ENCODE measurements at places on chromosomes 3 and 15.

- no peak for DNase-seq
Observed at GRCh38 chr3:106813742-106814141, 563.5 kb upstream of the CCDC54 start.

GRCh38 chr15:69059557-69059943, 45.1 kb downstream of the NOX5 start:
- no peak for DNase-seq

DNA sequence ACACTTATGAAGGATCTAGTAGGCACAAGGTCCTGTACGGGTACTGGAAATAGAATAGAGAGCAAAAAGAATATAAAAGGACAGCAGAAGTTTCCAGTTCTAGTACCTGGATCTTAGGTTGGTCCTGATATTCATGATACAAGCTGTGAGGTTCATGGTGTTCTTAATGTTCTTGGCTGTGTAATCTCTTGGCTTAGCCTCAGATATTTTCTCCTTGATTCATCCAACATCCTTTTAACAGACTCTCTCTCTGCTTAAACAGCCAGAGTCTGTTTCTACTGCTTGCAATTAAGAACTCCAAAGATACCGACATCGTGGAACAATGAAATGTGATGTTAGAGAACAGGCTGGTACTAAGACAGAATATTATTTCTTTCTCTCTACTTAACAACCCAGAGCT, 49.9 kb downstream of the CNTN3 start:
- no peak for DNase-seq

- peak; percentile 66 for DNase-seq
Observed at GRCh38 chr3:109081746-109082510, 36.0 kb downstream of the MORC1 start.

GRCh38 chr3:23575697-23576096, 230.1 kb upstream of the UBE2E1 start:
- DNase-seq: no peak

- DNase-seq: no peak
Observed at GRCh38 chr3:25583343-25583742, 81.4 kb downstream of the TOP2B start.

DNA sequence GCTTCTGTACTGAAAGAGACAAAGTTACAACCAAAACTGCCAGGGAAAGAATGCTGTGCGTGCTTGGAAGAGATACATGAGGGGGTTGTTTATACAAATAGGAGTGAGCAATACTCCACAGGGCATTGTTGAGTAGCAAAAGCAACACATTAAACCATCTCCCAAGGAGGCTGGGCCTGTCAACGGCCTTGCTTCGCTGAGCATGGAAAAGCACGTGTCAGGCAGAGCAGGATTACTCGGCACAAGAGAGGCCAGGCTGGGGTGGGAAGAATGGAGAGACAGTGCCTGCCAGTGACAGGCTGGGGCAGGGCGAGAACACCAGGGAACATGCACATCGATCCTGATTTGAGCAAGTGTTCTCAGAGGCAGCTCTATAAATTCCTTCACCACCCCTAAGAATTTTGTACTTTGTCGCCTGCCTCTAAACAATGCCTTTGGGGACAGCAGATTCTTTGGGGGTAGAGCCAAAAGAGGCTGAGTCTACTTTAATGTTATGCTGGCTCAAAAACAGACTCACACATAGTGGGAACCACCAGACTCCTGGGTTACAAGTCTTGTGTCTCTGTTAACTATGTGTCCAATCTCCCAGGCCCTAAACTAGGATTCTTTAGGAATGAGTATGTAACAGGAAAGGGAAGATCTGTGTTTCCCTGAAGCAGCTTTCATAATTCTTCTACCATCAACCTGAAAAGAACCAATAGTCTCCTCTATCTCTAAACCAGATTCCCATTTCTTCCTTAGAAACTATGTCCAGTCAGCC, 67.2 kb downstream of the LIPC start:
- DNase-seq: no peak

DNA sequence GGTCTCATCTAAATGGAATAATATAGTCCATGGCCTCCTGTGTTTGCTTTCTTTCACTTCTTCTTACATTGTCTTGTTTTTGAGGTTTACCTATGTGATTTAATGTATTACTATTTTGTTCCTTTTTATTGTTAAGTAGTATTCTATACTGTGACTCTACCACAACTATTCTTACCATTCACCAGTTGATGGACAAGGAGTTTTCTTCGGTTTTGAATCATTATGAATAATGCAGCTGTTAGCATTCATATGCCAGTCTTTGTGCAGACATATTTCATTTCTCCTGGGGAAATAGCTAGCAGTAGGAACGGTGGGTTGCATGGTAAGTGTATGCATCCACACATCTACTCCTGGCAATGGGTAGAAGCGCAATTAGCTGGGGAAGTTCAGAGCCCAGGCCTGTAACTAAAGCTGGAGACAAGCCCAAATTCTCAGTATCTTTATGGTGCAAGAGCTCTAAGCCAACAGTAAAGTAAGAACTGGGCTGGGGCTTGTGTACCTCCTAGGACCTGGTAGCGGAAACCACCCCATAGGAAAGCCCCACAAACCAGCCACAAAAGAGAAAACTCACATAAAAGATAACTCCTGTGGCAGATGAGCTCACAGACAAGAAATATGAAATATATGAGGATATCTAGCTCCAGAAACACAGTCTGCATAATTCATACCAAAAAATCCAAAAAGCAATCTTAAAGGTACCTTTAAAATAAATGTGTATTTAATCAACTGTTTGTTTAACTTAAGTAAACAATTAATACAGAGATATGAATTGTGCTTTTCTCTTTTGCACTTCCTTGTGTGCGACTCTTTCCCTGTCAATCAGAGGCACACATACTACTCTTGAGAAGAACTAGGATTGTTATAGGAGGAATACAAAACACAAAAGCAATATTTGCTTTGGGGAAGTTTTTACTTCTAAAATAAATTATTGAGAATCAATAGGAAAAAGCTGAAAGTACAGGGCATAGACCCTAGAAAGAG, 2.7 kb upstream of the CSTA start:
- DNase-seq: no peak

GRCh38 chr15:34282384-34282783, 55.2 kb downstream of the SLC12A6 start:
- DNase-seq: no peak

DNA sequence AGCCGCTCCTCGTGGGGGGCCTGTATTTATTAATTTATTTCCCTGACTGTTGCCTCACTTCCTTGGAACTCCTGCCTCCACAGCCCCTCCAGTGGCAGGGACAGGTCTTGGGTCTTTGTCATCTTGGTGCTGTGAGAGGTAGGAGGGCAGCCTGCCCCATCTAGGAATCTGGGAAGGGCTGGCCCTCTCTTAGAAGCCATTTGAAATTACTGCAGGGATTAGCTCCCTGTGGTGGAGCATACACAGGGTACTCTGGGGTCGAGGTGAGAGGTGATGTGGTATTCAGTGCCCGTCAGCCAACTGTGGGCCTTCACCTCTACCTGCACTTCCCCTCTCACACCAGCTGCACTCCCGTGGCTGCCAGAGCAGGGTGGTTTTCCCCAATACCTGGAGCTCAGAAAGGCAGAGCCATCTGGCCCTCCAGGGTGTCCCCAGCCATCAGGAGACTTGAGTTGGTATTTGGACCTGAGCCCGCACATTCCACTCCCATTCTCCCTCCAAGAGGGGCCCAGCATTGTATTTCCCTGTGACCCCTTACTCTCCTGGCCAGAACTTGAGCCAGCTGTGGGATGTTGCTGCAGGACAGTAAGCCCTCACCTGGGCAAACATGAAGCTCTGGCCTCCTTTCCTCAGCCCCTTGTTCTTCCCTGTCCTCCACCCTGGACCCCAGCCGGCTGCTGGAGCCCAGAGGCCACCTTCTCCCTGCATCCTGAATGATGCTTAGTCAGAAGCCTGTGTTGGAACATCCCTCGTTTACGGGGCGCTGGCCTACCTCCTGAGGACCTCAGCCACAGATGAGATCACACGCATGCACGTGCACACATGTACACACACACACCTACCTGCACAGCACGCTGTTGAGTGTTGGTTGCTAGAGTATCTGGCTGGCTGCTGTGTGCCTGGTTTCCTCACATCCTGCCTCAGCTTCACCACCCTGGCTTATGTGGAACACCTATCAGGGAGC, 2.0 kb upstream of the JMJD7 start:
- no peak for DNase-seq

- no peak for DNase-seq
Observed at GRCh38 chr3:161203485-161204098, 17.5 kb upstream of the NMD3 start.

DNA sequence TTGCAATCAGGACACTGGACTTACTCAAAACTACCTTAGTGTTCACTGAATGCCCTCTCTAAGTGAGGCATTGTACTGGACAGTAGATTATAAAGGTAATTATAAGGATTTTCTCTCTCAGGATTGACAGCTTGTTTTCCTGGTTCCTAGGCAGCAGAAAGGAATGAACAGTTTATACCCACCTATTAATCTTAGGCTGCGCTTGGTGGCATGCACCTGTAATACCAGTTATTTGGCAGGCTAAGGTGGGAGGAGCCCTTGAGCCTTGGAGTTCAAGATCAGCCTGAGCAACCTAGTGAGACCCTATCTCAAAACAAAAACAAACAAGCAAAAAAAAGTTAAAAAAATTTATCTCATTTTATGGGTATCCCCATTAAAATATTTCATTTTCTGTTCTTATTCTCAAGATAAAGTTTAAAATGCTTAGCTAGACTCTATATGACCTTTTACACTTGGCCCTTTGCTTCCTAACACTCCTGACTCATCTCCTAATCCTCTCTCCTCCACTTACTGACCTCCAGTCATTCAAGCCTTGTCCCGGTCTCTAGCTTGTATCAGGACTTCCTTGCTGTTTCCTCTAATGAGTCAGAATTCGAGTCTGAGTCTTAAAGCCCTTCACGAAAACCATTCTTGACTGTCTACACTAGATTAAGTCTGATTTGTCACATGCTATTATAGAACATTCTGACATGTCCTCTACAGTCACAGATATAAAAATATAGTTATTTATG, 348.6 kb downstream of the NLGN1 start:
- DNase-seq: no peak

GRCh38 chr3:114401346-114401745, 107.5 kb downstream of the TIGIT start:
- no peak for DNase-seq

- DNase-seq: no peak
Observed at GRCh38 chr15:75920079-75920478, 16.4 kb downstream of the FBXO22 start.

DNA sequence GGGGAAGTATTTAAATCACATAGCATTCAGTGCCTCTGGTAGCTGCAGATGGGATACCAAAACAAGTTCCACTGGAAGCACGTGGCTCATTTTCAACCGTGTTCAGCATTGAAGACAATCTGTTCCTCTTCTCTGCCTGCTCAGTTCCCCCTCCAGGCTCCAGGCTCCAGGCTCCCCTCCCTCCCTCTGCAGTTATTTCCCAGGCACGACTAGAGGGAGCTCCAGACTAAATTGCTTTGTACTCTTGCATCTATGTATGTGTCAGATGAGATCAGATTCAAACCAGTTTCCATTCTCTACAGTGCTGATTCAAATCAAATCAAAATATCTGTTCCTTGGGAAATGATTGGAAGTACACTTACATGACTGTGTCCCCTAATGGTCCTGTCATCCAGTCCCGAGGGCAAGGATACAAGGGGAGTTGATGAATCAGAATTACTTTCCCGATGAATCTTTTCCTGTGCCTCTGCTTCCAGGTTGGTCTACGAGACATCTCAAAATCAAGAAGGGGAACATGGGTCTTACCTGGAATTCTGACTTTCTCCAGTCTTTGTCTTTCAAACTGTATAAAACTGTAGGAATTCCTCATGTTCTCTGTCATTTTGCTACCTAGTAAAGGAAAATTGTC, 600.5 kb downstream of the EDEM1 start:
- DNase-seq: no peak

- no peak for DNase-seq
Observed at GRCh38 chr3:129611446-129611800, 4.9 kb upstream of the PLXND1 start.

DNA sequence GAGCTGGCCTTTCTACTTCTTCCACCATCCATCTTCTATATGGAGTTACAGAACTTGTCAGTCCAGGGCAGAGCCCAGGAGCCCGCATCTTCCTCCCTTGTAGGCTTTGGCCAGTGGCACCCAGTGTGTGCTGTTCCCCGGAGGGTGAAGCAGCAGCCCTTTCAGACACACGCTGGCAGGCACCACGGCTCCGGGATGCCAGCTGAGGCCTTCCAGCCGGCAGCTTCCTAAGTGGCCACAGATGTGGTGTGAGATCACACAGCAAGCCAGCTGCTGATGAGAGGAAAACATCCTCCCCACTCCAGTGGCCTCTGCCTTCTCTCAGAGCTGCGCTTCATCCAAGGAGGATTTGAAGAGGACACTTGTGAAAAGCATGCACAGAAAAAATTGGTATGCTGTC, 24.1 kb downstream of the CRABP1 start:
- DNase-seq: no peak

DNA sequence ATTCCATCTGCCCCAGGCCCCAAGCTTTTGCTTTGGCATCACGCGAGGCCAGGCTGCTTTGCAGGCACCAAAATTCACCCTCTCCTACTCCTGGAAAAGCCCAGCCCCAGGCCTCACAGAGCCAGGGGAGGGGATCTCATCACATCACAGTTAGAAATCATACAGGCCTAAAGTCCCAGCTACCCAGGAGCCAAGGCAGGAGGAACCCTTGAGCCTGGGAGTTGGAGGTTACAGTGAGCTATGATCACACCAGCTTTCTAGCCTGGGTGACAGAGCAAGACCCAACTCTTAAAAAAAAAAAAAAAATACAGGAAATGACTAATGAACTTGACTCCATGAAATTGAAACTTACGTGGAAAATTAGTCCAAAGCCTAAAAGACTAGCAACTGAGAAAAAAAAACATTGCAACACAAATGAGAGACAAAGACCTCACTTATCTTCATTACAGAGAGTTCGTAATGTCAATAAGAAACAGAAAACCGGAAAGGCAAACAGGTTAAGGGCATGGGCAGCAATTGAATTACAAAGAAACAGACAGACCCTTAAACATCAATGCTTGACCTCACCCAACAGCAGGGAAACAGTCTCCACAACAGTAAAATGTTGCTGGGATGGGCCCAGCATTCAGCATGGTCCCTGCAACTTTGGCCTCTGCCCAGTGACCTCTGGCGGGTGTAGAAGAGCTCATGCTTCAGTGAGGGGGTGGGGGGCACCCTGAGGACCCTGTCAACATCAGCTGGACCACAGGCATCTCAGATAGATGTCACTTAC, 151.5 kb downstream of the LRRK1 start:
- DNase-seq: no peak

GRCh38 chr3:94115482-94115881, 52.6 kb downstream of the NSUN3 start:
- no peak for DNase-seq

DNA sequence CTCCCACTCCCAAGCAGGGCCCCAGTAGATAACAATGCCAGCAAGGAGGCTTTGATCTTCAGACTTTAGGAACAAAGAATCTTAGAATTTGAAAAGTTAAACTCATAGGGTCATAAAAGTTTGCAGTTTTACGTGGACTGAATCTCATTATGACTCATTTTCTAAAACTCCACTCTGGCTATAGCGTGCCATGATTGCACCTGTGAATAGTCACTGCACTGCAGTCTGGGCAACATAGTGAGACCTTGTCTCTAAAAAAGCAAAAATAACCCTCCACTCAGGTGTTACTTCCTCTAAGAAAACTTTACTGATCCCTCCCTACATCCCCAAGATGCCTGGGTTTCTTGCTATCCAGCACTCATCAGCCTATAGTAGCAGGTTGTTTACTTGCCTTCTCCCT, 104.5 kb downstream of the IL20RB start:
- no peak for DNase-seq

GRCh38 chr3:57298041-57298440, 5.6 kb upstream of the ASB14 start:
- no peak for DNase-seq

GRCh38 chr15:99002226-99002625, 5.4 kb downstream of the PGPEP1L start:
- DNase-seq: no peak

All from activated effector memory CD4-positive, alpha-beta T cell treated with anti-CD3 and anti-CD28 coated beads, Interleukin-2, amount 50 U/mL, for 16 hours (primary cell).